ENCODE measurements at places on chromosomes 13 and 19.
A peak's percentile ranks its signal among the peaks of the same experiment; 100 is the strongest.

GRCh38 chr13:44048326-44048725 is 168.6 kb downstream of the LACC1 start:
- no peak for DNase-seq

DNA sequence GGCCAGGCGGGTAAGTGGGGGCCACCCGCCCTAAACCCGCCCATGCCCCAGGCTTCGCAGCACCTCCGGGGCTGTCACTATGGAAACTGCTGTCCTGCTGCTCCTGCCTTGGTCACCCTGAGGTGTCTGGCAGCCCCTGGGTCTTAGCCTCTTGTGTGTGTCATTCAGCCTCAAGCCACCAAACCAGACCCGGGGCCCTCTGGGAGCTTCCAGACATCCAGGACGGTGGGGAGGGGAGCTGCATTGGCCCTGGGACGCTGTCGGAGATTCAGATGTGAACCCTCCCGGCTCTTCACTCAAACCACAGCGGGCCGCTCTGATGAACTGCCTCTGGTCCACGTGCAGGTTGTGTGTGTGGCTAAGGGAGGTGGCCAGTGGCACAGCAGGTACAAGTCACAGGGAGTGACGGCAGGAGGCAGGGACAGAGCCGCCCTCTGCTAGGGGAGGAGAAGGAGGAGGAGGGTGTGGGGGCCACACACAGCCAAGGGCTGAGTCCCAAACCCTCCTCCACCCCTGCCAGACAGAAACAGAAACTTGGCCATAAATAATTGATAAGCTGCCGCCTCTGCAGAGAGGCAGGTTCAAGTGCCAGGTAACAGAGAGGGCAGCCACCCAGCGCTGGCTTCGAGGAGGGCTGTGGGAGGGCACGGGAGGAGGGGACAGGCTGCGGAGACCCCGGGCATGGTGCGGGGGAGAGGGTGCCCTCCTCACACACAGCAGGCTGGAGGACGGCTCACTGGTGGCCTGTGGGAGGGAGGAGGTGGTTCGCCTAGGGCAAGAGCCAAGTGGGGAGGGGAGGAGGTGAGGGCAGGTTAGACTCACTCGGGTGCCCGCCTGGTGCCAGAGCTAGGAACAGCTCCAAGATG is 8.0 kb downstream of the NANOS3 start:
- DNase-seq = peak; percentile 97

DNA sequence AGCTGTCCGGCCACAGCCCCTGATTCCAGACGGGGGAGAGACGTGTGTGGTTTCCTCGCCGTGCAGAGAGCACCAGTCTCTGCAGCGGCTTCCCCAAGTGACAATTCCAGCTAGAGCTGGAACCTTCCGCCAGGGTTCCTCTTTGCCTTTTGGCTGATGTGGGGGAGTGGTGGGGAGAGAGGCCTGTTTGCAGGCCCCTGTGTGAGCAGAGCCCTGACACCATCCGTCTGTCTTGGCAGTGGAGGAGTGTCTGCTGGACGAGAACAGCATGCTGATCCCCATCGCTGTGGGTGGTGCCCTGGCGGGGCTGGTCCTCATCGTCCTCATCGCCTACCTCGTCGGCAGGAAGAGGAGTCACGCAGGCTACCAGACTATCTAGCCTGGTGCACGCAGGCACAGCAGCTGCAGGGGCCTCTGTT is 25.0 kb downstream of the LAMP1 start:
- DNase-seq = no peak

DNA sequence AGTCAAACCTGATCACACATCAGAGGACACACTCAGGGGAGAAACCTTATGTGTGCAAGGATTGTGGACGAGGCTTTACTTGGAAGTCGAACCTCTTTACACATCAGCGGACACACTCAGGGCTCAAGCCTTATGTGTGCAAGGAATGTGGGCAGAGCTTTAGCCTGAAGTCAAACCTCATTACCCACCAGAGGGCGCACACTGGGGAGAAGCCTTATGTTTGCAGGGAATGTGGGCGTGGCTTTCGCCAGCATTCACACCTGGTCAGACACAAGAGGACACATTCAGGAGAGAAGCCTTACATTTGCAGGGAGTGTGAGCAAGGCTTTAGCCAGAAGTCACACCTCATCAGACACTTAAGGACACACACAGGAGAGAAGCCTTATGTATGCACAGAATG is 8.2 kb upstream of the ZNF527 start:
- no peak for DNase-seq

DNA sequence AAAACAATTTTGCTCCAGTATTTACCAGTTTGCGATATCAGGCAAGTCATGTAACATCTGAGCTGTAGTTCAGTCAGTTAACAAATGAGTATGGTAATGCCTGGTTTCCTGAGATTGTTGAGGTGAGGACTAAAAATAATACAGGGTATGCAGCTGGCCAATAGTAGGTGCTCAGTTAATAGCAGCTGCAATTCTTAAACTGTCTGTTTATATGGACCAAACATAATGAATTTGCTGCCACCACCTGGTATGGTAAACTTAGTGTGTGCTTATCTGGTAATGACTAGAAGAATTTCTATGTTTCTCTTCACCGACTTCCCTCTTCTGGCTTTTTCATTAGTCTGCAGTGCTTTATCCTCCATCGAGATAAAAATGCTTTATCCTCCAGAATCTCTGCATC is 9.1 kb downstream of the ZMYM2 start:
- DNase-seq = no peak

DNA sequence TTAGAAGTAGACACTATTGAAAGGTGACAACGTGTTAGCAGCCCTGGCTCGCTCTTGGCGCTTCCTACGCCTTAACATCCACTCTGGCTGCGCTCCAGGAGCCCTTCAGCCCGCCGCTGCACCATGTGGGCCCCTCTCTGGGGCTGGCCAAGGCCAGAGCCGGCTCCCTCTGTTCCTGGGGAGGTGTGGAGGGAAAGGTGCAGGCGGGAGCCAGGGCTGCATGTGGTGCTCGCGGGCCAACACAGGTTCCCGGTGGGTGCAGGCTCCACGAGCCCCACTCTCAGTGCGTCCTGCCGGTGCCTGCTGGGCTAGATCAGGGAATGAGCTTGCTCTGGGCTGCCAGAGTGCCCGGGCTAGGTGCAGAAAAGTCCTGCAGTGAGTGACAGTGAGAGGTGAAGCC is 1284.3 kb downstream of the OLFM4 start:
- no peak for DNase-seq

- DNase-seq = no peak
Measured at GRCh38 chr19:15248648-15249527, 16.6 kb upstream of the EPHX3 start.

GRCh38 chr13:110124201-110124940 is 182.6 kb downstream of the COL4A1 start:
- DNase-seq = no peak

- DNase-seq = no peak
Measured at GRCh38 chr13:34217343-34218025, 399.5 kb downstream of the RFC3 start.

DNA sequence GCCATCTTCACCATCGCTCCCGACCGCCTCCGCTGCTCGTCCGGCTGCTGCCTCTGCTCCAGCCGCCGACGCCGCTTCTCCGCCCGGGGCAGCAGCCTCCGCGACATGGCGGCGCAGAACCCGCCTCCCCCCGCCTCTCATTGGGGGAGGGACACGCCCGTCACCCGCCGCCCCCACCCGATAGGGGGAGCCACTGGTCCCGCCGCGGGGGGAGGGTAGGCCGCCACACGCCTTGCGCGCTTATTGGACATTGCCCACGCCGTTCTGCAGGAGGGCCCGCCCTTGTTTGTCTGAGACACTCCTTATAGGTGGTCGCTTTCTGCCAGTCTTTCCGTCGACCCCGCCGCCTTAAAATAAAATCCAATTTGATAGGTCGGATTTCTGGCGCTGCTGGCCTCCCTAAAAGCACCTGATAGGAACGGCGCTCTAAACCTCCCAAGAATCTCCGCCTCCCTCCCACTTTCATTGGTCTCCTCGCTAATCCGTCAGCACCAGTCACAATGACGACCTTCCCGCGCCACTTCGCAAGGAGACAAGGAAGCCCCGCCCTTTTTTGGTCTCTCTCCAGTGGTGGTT is at the start of gene HNRNPL:
Gene HNRNPL (minus strand): TSS at position 127 of the 576 bp plus-strand sequence. CDS start 20 bp downstream, at position 107.
- peak; percentile 99 for DNase-seq

GRCh38 chr19:35935911-35936737 is at the start of gene LRFN3:
Gene LRFN3, plus strand, starts transcription at chr19:35936374. Its CDS starts 3,052 bp downstream, at chr19:35939426.
- DNase-seq = peak; percentile 55

GRCh38 chr19:2823646-2824045 is 4.0 kb downstream of the ZNF554 start:
- no peak for DNase-seq

DNA sequence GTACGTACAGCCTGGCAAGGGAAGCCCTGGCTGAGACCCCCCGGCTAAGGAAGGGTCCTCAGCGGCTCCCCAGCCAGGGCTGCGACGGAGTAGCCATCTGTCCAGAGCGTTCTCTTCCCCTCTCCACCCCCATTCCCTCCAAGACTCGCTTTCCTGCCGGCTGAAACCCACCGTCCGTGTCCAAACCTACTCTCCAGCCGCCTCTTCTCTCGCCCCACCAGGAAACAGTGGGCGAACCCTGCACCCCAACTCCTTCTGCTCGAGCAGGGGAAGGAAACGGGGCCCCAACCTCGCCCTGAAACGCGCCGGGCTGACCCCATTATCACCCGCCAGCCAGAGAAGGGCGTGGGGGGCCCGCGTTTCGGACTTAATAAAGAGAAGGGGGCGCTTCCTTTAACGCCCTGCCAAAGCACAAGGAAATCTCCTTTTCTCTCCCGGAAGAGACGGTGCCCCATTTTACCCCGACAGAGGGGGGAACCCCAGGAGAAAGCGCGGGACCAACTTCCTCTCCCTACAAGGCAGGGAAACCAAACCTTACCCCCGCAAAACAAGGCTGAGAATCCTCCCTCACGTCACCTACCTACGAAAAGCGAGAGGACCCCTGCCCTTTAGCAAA is 2.5 kb downstream of the ZC3H4 start:
- no peak for DNase-seq

DNA sequence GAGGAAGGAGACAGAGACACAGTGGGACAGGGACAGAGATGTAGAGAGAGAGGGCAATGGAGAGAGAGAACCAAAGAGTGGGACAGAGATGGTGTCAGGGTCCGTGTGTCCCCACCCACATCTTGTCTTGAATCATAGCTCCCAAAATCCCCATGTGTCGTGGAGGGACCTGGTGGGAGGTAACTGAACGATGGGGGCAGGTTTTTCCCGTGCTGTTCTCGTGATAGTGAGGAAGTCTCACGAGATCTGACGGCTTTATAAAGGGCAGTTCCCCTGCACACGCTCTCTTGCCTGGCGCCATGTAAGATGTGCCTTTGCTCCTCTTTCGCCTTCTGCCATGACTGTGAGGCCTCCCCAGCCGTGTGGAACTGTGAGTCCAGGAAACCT is 7.5 kb upstream of the PLA2G4C start:
- no peak for DNase-seq

GRCh38 chr13:35252536-35253205 is 223.8 kb downstream of the MAB21L1 start:
- no peak for DNase-seq

DNA sequence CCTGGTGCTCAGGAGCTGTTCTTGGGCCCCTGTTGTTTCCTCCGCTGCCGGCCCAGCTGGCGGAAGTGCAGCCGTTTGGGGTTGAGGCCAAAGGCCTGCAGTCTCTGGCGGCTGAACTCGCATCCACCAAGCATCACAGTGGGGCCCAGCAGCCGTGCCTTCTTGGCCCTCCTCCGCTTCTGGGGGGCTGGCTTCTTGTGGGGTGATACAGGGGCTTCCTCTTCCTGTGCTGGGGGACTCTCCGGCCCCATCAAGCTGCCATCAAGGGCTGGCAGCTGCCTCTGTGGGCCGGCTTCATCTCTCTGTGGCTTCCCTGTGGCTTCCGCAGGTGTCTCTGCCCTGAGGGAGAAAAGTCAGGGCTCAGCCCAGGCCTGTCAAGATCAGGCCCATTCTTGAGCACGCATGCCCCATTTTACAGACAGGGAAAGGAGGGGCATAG is 10.3 kb downstream of the ATG4D start:
- peak; percentile 55 for DNase-seq

GRCh38 chr13:98014766-98015165 is 61.3 kb downstream of the IPO5 start:
- no peak for DNase-seq

DNA sequence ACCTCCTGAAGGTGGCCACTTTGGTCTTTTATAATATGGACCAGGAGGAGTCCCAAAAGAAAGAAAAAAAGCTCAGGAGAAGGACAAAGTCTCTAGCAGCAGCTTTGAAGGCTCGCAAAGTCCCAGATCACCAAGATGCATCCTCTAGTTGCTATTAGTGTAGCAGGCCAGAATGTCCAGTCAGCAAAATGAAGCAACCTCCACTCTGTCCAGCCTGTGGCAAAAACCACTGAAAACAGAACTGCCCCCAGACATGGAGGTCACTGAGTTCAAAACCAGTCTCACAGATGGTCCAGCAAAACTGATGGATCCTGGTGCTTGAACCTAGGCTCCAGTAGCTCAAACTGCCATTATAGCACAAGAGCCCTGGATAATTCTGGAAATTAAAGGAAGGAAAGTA is 10.4 kb downstream of the LILRB4 start:
- no peak for DNase-seq

DNA sequence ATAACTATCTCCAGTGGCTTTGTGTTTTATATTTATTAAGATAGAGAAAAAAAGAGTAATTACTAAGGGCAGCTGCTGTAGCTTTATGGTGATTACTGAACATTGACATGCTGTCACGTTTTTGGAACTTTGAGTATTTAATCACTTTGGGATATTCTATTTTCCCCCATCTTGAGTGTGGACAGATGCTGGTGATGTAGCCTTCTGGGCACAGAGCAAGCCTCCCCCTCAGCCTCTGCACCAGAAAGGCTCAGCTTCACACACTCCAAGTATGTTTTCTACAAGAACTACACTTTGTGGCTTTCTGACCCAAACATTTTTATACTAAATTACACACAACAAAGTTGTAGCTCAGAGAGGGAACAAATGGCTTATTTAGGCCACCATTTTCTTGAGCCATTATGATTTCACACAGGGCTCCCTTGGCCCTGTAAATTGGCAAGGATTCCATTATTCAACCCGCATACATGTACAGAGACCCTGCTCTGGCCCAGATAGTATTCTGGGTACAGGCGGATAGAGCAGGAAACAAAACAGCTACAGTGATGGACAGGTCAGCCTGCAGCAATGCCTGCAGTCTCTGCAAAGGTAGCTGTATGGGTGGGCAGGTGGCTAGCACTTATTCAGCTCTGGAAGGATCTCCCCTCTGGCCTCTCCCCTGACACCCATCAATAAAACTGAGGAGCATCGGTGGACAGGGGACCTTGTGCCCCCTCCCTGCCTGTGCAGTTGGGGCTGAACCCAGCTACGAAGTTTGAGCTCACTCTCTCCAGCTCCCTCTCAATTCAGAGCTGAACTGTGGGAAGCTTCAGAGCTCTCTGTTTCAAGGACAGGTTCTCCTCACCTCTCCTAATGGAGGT is 1.3 kb downstream of the ALOX5AP start:
- no peak for DNase-seq

DNA sequence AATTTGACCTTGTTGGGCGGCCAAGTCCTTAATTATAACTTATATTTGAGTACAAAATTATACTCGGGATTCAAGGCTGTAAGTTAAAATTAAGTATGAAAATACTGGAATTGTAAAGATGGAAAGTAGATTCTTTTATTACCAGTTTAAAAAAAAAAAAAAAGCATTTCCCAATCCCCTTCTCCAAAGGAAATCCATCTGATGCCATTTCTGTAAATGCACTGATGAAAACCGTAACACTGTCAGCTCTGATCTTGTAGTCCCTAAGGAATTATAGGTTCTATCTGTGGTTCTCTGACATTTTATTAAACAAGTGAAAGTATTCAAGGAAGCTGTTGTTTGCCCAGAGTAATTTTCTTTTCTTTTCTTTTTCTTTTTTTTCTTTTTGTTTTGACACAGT is 41.6 kb upstream of the HNRNPA1L2 start:
- DNase-seq = no peak

- DNase-seq = no peak
Measured at GRCh38 chr19:46608581-46609345, 7.6 kb downstream of the CALM3 start.

- DNase-seq = no peak
Measured at GRCh38 chr13:106432636-106433035, 102.8 kb downstream of the EFNB2 start.

All from pancreas (tissue), 10 donors.